Stimulated activated CD8-positive, alpha-beta memory T cell treated with anti-CD3 and anti-CD28 coated beads, Interleukin-15, amount 100 ng/mL, for 48 hours (primary cell): ENCODE measurements at places on chromosomes 1 and 21.

GRCh38 chr1:203668401-203668800 is 41.8 kb downstream of the ATP2B4 start:
- DNase-seq: no peak

GRCh38 chr21:41759214-41759840 is 7.5 kb downstream of the RIPK4 start:
- DNase-seq: no peak

- no peak for DNase-seq
Observed at GRCh38 chr1:109716570-109717090, 4.6 kb downstream of the GSTM5 start.

DNA sequence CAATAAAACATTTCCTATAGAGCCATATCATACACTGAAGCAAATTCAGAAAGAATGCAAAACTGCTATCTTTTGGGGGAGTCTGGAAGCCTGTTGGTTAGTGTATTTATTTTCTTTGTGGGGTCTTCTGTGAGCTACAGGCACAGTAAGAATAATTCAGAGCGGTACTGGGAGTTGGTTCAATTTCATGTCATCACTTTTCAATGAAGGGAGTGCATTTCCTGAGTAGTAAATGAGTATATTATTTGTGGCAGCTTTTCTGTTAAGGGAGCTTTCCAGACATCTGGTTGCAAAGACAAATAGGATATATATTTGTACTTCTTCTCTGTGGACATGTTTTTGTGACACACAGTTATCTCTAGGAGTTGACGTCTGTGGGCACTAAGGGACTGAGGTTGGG is 130.6 kb downstream of the HUNK start:
- no peak for DNase-seq

GRCh38 chr1:156268336-156268735 is 14.3 kb downstream of the SMG5 start:
- no peak for DNase-seq

- DNase-seq: no peak
Observed at GRCh38 chr1:116224111-116224510, 112.9 kb downstream of the MAB21L3 start.
